Esophagus squamous epithelium (tissue), 5 donors: ENCODE measurements at places on chromosomes 2 and 18. TPM values are rescaled to one million over a fixed set of nuclear protein-coding genes. Genes with fewer than 3 reads are reported as not detected.

EPB41L5 gene
- 12.2 TPM for total RNA-seq

PSMD1 gene
- 69.9 TPM for total RNA-seq

UPP2 gene
- not detected for total RNA-seq

ACKR3 gene
- 23.3 TPM for total RNA-seq

CAVIN2 gene
- total RNA-seq: 12.4 TPM

NEU2 gene
- total RNA-seq: not detected

ACVR1C gene
- not detected for total RNA-seq

LINC00305 gene
- not detected for total RNA-seq

ZNF407 gene
- total RNA-seq: 21.2 TPM

GPAT2 gene
- 2.1 TPM for total RNA-seq

NEB gene
- 0.23 TPM for total RNA-seq

SALL3 gene
- not detected for total RNA-seq

CXCR4 gene
- 28.6 TPM for total RNA-seq

EPAS1 gene
- total RNA-seq: 86.7 TPM

ZNF396 gene
- total RNA-seq: 1.7 TPM

TXNDC2 gene
- total RNA-seq: not detected

MYO7B gene
- total RNA-seq: not detected

TDRD15 gene
- total RNA-seq: not detected

KIF5C gene
- total RNA-seq: not detected

MARCHF7 gene
- total RNA-seq: 105 TPM

COBLL1 gene
- 74.4 TPM for total RNA-seq

LYPD6B gene
- total RNA-seq: 3.1 TPM

ELP2 gene
- total RNA-seq: 26.3 TPM

AP1S3 gene
- total RNA-seq: 11.3 TPM

KRCC1 gene
- total RNA-seq: 18.1 TPM
